ENCODE measurements at places on chromosomes 16 and 17.

DNA sequence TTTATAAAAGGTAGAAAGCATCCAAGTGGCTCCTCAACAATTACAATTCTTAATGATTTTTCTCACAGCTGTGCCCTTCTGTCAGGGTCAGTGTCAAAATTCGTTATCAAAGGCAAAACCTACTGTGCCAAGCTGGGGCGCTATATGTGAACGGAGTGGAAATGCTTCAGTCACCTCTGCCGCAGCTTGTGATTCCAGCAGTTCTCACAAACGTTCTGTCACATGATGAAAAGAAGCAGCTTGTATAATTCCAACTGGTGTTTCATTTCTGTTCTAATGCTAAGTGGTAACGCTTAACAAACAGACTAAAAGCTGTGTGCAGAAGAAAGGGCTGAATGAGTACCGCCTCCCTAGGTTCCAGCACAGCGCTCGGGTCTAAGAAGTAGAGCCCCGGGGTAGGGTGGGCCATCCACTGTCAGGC is 14.2 kb downstream of the PLD6 start:
- DNase-seq, result no peak

- no peak for DNase-seq
These were observed 2.7 kb downstream of the NDUFAF8 start for GRCh38 chr17:81241648-81242420.

GRCh38 chr17:31877911-31878702 is 19.1 kb upstream of the COPRS start:
- no peak for DNase-seq

DNA sequence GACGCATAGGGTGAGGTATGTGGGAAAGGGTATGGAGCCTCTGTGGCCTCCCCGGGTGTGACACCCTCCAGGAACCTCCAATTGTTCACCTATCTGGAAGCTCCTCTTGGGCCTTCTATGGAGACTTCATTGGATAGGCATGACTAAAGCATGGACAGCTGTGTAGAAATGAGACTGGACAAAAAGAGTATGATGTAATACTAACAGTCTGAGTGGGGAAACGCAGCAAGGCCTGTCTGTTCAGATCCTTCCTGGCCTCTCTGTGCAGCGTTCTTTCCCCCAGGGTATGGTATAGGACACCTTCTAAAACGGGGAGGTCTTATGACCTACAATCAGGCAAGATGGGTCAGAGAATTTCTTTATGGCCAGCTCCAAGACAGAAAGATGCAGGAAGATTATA is 30.7 kb upstream of the CCNF start:
- no peak for DNase-seq

DNA sequence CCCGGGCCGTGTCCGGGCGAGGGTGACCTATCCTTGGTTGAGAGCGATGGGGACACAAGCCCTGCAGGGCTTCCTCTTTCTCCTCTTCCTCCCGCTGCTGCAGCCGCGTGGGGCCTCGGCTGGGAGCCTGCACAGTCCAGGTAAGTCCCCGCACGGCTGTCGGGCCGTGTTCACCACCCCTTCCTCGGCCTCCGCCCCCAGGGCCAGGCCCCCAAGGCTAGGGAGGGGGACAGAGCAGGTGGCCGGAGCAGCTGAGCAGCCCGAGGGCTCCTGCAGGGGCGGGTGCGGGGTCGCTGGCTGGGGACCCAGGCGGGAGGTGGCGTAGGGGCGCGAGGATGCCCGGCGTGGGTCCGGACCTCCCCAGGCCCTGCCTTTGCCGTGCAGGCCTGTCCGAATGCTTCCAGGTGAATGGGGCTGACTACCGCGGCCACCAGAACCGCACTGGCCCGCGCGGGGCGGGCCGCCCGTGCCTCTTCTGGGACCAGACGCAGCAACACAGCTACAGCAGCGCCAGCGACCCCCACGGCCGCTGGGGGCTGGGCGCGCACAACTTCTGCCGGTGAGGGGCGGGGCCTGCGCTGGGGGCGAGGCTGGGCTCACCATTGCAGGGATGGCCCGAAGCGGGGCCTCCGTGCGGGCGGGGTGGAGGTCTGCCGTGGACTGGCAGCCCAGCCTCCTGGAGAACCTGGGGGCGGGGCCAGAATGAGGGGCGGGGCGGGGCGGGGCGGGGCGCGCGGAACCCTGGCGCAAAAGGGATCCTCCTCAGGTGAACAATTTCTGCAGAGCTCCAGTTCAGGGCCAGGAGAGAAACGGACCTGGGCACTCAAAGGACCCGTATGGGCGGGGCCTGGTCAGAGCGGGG is 631 bp downstream of the KREMEN2 start:
- no peak for DNase-seq

- DNase-seq, result no peak
These were observed 9.7 kb downstream of the ZNF19 start for GRCh38 chr16:71479420-71479819.

GRCh38 chr17:68273722-68274121 is 17.2 kb downstream of the SLC16A6 start:
- no peak for DNase-seq

DNA sequence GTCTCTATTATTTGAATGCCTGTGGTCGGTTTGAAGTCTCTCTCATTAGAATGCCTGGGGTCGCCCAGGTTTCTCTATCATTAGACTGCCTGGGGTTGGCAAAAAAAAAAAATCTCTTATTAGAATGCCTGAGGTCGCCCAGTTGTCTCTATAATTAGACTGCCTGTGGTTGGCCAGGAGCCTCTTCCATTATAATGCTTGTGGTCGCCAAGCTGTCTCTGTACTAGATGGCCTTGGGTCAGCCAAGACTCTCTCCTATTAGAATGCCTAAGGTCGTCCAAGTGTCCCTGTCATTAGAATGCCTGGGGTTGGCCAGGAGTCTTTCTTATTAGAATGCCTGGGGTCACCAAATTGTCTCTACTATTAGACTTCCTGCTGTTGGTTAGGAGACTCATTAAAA is 2228.4 kb downstream of the TP53TG3F start:
- DNase-seq, result no peak

GRCh38 chr17:55456307-55457240 is 34.9 kb upstream of the MMD start:
- DNase-seq, result no peak

DNA sequence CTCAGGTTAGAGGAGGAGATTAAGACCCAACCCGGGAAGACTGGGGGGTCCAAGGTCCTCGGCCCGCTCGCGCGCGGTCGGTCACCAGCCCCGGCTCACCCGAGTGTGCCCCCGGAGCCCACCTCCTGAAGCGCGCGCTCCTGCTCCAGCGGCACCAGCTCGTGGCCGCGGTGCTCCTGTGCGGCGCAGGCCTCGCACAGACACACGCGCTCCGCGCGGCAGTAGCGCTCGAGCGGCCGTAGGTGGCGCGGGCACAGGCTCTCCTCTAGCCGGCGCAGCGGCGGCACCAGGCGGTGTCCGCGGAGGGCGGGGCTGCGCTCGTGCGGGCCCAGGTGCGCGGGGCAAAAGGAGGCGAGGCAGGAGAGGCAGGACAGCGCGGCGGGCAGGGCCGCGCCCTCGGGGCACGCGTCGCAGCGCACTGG is 618 bp downstream of the TRIM47 start:
- no peak for DNase-seq

DNA sequence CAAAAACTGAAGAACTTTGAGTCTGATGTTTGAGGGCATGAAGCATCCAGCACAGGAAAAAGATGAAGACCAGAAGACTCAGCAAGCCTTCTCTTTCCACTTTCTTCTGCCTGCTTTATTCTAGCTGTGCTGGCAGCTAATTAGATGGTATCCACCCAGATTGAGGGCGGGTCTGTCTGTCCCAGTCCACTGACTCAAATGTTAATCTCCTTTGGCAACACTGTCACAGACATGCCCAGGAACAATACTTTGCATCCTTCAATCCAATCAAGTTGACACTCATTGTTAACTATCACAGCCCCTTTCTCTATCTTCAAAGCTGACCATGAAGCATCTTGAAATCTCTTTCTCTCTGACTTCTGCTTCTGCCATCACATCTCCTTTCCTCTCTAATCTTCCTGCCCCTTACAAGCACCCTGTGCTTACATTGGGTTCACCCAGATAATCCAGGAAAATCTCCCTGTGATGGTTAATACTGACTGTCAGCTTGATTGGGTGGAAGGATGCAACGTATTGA is 115.9 kb upstream of the CDH13 start:
- no peak for DNase-seq

DNA sequence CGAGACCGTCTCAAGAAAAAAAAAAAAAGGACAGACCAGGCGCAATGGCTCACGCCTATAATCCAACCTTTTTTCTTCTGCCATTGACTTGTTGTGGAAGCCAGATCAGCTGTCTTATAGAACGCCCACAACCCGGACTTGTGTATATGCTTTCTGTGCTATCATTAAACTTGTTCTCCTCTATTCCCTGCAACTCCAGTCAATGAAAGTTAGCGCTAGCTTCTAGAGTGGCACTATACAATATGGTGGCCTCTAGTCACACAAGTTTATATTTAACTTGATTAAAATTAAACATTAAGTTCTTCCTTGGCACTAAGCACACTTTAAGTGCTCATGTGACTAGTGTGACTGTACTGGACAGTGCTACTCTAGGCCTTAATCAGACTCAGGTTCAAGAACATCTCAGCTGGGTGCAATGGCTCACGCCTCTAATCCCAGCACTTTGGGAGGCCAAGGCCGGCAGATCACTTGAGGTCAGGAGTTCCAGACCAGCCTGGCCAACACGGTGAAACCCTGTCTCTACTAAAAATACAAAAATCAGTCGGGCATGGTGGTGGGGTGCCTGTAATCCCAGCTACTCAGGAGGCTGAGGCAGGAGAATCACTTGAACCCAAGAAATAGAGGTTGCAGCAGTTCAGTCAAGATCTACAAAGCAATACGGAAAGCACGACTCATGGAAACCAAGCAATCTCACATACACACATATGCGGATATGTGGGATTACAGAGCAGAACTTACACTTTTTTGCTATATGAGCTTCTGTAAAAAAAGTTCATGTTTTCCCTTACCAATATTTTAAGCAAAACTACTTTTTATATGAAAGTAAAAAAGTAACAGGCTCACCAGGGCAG is 18.8 kb upstream of the GLG1 start:
- DNase-seq, result no peak

DNA sequence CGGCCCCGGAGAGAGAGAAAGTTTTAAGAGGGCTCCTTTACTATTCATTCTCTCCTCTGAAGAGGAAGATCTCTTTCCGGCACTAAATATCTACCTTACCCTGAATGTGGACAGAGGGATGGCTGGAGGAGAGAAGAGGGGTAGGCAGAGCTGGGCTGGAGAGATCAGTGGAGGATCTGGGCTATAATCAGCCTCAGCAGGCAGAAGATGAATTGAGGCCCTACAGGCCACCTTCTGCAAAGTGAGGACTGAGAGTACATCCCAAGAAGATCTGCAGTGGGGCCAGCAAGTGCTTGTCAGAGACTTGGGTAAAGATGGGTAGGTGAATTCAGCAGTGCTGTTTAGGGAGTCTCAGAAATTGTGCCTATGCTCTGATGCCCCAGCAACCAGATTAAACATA is 6.5 kb upstream of the HOXB1 start:
- no peak for DNase-seq

GRCh38 chr16:19505600-19506303 is 16.1 kb downstream of the GDE1 start:
- no peak for DNase-seq

DNA sequence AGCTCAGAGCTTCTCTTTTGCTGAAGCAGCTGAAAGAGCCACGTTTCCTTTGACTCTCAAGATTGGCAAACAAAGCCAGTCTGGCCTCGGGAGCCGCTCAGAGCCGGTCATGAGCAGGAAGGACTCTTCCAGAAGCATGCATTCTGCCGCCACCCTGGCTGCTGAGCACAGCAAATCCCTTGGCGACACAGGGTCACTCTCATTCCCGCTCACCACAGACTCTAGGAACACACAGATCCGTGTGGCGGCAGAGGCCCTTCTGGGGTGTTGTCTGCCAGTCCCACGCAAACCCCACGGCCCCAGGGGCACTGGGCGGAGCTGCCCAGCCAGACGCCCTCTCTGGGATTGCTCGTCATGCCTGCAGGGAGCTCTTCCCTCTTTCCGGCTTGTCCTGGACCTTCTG is 157.0 kb downstream of the C16orf95 start:
- no peak for DNase-seq

DNA sequence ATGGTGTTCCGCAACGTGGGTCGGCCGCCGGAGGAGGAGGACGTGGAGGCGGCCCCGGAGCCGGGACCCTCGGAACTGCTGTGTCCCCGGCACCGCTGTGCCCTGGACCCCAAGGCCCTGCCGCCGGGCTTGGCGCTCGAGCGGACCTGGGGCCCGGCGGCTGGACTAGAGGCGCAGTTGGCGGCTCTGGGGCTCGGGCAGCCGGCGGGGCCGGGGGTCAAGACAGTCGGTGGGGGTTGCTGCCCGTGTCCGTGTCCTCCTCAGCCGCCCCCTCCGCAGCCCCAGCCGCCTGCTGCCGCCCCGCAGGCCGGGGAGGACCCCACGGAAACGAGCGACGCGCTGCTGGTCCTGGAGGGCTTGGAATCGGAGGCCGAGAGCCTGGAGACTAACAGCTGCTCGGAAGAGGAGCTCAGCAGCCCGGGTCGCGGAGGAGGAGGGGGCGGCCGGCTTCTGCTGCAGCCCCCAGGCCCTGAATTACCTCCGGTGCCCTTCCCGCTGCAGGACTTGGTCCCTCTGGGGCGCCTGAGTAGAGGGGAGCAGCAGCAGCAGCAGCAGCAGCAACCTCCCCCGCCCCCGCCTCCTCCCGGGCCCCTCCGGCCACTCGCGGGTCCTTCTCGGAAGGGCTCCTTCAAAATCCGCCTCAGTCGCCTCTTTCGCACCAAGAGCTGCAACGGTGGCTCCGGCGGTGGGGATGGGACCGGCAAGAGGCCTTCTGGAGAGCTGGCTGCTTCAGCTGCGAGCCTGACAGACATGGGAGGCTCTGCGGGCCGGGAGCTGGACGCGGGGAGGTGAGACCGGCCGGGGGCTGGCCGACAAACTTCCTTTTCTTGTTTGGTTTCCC is 821 bp downstream of the SOCS7 start:
- no peak for DNase-seq

- no peak for DNase-seq
These were observed 52.6 kb downstream of the RNF213 start for GRCh38 chr17:80313160-80313829.
